ENCODE measurements at places on chromosomes 1 and 21. TPM values are rescaled to one million over a fixed set of nuclear protein-coding genes. Genes with fewer than 3 reads are reported as not detected.

Gene AQP10
- total RNA-seq, result not detected

Gene SPATA17
- 0.48 TPM for total RNA-seq

Gene ADORA1
- total RNA-seq, result 5.2 TPM

Gene GCSAML
- 1.3 TPM for total RNA-seq

Gene NBPF6
- total RNA-seq, result 0.59 TPM

Gene FAM76A
- 34.2 TPM for total RNA-seq

Gene GSTM1
- not detected for total RNA-seq

Gene FCRL1
- total RNA-seq, result 0.32 TPM

Gene PLPPR5
- total RNA-seq, result not detected

Gene NOS1AP
- 2.2 TPM for total RNA-seq

Gene HMGCS2
- total RNA-seq, result 0.16 TPM

Gene CTPS1
- total RNA-seq, result 20.0 TPM

Gene LPAR3
- total RNA-seq, result 3.7 TPM
